Activated CD4-positive, CD25-positive, alpha-beta regulatory T cell treated with anti-CD3 and anti-CD28 coated beads, Interleukin-2, amount 50 U/mL, for 72 hours (primary cell): ENCODE measurements at places on chromosomes 7 and 10.

GRCh38 chr7:6691103-6691502, 15.6 kb downstream of the ZNF12 start:
- no peak for DNase-seq

GRCh38 chr7:132575982-132576720, at the start of gene PLXNA4:
TSS of gene PLXNA4 (minus strand) at chr7:132576470. CDS start at chr7:132508693, 67,777 bp downstream.
- no peak for DNase-seq

- DNase-seq: no peak
Measured at GRCh38 chr7:2374830-2375728, 20.5 kb downstream of the EIF3B start.

DNA sequence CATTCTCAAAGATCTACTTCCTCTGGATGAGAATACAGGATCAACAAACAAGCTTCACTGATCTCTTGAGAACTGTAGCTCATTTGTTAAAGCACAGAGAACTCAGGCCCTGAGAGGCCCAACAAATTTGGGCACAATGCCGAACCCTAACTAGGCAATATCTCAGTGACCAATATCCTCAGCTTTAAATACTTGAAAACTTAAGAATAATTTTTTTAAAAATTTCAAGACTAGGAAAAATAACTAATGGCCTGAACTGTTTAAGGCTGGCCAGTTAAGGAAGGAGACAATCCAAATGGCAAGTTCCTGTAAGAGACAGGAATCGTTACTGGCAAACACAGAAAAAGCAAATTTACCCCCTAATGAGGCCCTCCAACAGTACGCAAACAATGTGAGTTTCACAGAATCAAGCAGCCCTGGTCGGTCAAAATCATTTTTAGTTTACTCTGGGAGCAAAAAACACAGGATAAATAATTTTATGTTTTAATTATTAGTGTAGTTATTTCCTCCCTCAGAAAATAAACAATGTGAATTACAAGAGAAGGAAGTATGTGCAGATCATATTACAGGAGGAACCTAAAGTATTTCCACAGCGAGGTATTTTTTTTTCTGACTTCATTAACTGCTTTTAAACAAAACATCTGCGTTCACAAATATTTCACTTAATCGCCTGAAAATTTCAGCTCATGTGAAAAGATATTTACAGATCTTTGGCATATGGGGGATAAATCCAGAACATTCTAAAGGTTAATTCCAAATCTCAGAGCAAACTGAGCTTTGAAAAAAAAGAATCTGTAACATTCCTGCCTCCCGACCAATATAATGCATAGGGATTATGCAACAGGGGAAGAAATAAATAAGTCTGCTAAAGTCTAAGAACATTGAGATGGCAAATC, 39.5 kb downstream of the NT5C2 start:
- DNase-seq: no peak

- no peak for DNase-seq
Measured at GRCh38 chr7:131336956-131337355, 9.3 kb downstream of the MKLN1 start.

DNA sequence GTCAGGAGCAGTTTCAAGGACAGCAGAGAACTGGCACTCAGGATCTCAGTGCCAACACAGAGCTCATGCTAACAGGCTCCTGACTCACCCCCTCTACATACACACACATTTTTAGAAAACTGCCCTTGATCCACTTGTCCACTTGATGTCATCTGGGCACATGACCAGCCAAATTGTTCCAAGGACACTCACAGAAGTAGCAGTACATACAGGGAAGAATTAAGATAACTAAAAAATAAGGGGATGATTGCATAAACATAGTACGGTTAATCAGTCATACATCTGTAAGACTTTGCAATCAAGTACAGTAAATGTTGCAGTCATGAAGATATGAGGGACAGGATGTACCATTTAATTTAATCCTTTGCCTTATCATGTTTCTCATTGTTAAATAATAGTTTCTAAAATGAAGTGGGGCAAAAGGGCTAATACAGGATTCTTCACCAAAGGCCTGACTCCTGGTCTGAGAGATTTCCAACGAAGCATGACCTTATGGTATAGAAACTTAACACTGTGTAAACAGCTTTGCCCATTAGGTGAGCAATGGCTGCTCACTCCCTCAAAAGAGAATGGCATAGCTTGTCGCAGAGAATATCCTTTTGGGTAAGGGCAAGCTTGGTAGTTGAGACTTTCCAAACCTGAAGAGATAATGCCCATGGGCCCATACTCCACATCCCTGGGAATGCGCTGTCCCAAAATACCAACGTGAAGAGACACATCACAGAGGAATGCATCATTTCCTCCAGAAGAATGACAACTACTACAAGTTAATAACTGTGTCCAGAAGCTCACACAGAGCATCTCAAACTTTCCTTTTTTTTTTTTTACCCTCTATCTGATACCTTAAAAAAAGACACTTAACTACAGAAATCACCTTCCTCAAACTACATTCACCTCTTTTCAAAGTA, 94.1 kb downstream of the ARMH3 start:
- DNase-seq: no peak
